ENCODE measurements at places on chromosomes 1 and 21.

DNA sequence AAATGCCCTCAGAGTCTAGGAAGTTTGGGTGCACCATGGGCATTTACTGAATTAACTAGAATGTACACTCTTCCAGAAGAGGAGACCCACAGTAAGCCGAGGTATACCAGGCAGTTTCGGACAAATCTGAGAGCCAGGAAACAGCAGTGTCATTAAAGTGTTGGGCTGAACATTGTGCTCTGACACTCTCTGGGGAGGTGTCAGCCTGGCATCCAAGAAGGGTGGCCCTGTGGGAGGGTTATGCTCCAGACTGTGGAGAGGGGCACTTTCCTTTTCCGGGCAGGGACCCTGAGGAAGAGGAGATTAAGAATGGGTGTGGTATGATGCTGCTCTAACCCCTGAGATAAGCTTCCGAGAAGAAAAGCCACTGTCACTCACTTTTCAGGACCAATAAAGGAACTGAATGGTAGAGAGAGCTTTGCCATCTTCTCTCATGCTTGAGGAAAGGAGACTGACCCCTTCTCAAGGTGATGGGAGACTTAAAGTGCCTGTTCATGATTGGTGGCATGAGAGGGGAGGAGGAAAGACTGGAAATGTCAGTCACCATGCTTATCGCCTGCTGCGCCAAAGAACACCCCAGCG is 98.2 kb downstream of the UCK2 start:
- no peak for DNase-seq

DNA sequence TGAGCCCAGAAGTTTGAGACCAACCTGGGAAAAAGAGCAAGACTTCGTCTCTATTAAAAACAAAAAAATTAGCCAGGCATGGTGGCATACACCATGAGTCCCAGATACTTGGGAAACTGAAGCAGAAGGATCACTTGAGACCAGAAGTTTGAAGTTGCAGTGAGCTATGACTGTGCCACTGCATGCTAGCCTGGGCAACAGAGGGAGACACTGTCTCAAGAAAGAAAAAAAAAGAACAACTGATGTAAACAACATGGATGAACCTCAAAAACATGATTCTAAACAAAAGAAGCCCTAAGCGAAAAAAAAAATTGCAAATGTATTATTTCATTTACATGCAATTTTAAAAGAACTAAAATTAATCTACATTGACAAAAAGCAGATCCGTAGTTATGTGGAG is 9.0 kb downstream of the LRRC40 start:
- no peak for DNase-seq

DNA sequence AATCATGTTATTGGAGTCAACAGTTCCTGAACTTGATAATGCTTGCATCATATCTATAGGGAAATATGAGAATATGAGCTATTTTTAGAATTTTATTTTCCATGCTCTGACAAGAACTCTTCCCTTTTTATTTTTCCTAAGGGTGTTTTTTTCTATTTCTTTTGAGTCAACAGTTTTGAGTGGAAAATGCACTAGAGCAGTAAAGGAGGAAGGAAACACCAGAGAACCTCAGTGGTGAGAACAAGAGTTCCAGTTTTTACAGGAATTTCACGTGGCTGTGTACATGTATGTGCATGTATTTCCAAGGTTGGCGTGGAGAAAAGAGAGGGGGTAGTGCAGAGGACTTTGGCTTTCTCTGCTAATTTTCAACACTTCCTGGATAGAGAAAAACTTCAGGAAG is 63.6 kb upstream of the TNFSF18 start:
- DNase-seq: no peak

DNA sequence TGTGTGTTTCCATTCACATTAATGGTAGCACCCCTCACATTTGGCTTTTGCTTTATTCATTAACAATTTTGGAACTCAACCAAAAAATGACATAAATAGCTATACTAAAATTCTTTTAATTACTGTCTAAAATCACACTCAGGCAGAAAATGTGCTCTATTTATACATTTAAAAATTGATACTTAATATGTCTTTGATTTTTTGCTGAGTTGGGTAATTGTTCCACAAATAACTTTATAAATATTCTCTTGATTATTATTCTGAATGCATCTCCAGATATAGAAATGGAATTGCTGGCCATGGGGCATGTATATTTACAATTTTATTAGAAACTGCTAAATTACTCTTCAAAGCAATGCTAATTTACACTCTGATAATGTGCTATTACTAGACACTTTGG is 658.7 kb upstream of the CHRM3 start:
- DNase-seq: no peak
